Stomach (tissue), 19 donors: ENCODE measurements at places on chromosomes 16 and 17. TPM values are rescaled to one million over a fixed set of nuclear protein-coding genes. Genes with fewer than 3 reads are reported as not detected.

- H3K27me3 ChIP-seq: no peaks in the 10 kb centered on the region
- peaks cover 7% of the 10 kb centered on the region for H3K4me1 ChIP-seq
- no peaks in the 10 kb centered on the region for H3K36me3 ChIP-seq
- H3K27ac ChIP-seq: no peak overlapping the region
- no peak overlapping the region for H3K4me3 ChIP-seq
Observed at GRCh38 chr16:88871730-88872416, 5.4 kb upstream of the PABPN1L start.

DNA sequence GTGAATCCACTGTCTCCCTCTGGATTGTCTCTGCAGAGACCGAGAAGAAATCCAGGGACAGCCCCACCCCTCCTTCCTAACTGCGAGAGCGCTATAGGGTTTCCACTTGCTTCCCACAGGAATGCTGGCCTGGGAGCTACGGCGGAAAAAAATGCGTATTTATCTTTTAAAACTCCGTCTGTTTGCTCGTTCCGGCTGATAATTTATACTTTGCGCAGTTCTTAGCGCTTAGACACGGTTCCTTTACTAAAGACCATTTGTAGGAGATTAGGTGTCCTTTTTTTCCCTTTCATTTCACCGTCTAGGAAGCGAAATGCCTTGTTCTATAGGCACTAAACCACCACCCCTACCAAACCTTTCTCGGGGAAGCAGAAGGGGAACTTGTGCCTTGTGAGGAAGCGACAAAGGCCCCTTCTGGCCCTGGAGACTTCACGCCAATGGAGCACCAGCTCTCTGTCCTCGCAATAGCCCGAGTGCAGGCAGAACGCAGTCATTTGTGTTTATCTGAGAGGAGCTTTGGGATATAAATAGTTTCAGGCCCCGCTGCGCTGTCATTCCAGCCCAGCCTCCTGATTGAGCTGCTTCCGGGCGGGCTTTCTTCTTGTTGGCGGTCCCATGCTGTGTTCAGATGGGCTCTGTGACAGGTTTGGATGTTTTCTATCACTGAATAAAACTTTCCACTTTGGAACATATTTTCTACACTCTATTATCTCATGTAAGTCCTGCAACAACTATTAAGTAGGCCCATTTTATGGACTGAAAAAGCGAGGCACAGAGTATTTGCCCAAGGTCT is 791 bp upstream of the SUPT4H1 start:
- H3K27ac ChIP-seq: peak overlapping the region; percentile 86
- no peaks in the 10 kb centered on the region for H3K27me3 ChIP-seq
- peaks cover 21% of the 10 kb centered on the region for H3K4me1 ChIP-seq
- DNase-seq: no peak

DNA sequence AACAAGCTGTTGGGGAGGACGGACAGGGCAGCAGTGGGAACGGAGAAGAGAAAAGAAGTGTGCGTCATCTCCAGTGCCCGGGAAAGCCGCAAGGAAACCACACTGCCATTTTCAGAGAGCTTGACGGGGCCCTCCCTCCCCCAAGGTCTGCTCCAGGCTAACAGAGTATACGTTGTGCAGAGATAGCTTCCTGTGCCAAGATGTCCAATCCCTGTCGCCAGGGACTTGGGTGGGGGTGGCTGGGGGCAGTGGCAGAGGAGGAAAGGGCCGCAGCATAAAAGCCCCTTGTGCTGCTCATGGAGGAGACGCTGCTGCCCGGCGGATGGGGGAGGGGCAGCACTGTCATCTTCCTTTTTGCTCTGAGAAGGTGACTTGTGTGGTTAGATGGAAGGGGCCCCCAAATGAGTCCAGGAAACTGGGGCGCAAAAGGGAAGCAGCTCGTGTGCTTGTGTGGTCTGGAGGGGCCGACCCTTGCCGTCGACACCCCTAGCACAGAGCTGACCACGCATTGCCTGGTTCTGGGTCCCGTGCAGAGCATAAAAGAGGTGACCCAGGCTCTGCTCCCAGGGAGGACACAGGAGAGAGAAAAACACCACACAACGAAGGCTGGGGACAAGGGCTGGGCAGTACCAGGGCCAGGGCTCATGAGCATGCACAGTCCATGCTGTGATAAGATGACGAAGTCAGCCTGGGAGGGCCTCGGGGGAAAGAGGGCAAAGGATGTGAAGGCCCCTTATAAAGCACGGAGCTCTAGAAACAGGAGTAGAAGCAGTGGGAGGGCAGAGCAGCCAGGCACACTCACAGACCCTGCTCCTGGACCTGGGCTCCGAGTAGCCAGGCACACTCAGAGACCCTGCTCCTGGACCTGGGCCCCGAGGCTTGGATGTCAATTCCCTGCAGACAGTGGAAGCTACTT is 372.7 kb downstream of the SLC39A11 start:
- no peaks in the 10 kb centered on the region for H3K36me3 ChIP-seq
- H3K4me1 ChIP-seq: peaks cover 14% of the 10 kb centered on the region
- no peak overlapping the region for H3K27ac ChIP-seq
- no peaks in the 10 kb centered on the region for H3K27me3 ChIP-seq
- DNase-seq: no peak

The SCARF1 gene
- total RNA-seq: 4.1 TPM
